ENCODE measurements at places on chromosomes 1 and 21.

GRCh38 chr1:14977338-14977931, 176.1 kb upstream of the TMEM51 start:
- DNase-seq: no peak

- peak; percentile 50 for DNase-seq
These were observed 42.5 kb upstream of the POFUT2 start for GRCh38 chr21:45330075-45330781.

- DNase-seq: peak; percentile 41
These were observed 42.4 kb downstream of the TRIM11 start for GRCh38 chr1:228364068-228364705.

GRCh38 chr1:119160866-119161265, 20.4 kb upstream of the WARS2 start:
- no peak for DNase-seq

- peak; percentile 73 for DNase-seq
These were observed 88.9 kb upstream of the WLS start for GRCh38 chr1:68321084-68321685.

Measured in right forelimb (tissue), 1 donor.